ENCODE measurements at places on chromosomes 4 and X.

GRCh38 chr4:79922011-79922410, 151.0 kb downstream of the ANTXR2 start:
- peak; percentile 63 for DNase-seq

DNA sequence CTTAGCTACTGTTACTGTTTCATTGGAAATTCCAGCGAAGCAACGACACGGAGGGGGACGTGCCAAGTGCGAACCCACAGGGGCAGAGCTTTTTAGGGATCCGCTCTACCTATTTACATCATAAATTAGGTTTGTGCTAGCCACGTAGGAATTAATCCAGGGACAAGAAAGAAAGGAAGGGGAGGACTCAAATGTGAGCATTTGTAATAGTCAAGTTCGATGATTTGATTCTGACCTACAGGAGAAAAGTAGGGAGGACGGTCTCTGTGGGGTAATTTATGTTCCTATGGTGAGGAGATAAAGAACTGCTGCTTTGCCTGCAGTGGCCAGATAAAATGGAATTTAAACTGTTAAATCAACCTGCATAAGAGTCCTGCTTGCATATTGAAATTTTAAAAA, 1.7 kb downstream of the INTS6L start:
- no peak for DNase-seq

DNA sequence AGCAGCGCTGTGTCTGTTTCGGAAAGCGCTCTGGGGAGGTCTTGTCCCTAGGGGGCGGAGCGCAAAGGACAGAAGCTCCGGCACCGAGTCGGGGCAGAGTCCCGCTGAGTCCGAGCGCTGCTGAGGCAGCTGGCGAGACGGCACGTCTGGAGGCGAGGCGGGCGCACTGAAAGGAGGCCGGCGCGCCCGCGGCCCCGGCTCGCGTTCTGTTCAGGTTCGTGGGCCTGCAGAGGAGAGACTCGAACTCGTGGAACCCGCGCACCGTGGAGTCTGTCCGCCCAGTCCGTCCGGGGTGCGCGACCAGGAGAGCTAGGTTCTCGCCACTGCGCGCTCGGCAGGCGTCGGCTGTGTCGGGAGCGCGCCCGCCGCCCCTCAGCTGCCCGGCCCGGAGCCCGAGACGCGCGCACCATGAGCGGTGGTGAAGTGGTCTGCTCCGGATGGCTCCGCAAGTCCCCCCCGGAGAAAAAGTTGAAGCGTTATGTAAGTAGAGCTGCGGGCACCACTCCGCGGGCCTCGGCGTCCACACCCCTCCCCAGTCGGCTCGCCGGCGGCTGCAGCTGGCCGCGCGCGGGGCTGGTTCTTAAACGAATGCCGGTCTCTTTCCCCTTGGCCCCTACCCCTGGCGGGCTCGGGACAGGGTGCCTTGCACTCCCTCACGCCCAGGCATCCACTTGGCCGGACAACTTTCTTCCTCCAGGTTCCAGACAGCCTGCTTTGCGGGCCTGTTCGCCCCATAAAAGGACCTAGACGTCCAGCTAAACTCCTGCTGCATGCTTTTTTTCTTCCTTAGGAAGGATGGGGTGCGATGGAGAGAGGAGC, at the start of gene GAB1:
Gene GAB1 (plus strand): TSS at position 96 of the 819 bp plus-strand sequence. CDS start 313 bp downstream, at position 409.
- peak; percentile 77 for DNase-seq

DNA sequence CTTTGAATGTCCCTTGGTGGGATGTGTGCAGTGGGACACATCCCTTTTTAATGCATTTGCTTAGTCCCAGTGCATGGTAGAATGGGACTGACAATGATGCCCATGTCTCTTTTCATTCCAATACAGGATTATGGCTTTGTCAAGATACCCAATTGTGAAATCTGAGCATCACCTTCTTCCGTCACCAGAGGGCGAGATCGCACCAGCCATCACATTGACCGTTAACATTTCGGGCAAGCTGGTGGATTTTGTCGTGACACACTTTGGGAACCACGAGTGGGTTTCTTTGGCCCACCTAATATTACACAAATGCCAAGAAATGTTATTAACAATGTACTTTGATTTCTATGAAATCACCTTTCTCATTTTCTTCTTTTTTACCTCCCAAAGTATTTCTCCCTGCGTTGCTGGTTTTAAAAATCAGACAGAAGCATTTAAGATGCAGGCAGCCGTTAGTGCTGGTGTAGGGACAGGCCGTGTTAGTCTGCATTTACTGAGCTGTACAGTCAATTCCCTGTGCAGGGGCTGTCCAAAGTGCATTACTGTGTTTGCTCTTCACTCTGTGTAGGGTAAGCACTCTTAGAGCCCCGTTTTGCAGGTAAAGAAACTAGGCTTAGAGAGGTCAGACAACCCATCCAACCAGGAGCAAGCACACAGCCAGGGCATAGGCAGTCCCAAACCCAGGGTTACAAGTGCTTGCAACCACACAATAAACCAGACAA, 46.5 kb downstream of the CWH43 start:
- DNase-seq: peak; percentile 56

DNA sequence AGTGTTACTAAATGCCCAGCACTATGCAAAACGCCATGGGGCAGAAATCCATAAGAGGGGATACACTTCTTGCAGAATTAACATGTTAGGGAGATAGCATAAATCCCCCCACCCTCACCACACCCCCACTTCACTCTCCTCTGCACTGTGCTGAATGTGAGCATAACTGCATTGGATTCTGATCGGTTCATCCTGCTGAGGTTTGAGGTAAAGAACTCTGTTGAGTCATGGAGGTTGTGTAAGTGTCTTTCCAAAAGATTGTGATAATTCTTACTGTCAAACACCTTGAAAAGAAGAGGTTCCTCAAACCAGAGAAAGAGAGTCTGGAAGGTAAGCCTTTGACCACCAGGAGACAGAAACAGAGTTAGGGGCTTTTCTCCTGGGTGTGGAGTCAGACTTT, 43.6 kb downstream of the RBM47 start:
- DNase-seq: no peak

- no peak for DNase-seq
These were observed 97.7 kb downstream of the CEP44 start for GRCh38 chr4:174381440-174381800.

DNA sequence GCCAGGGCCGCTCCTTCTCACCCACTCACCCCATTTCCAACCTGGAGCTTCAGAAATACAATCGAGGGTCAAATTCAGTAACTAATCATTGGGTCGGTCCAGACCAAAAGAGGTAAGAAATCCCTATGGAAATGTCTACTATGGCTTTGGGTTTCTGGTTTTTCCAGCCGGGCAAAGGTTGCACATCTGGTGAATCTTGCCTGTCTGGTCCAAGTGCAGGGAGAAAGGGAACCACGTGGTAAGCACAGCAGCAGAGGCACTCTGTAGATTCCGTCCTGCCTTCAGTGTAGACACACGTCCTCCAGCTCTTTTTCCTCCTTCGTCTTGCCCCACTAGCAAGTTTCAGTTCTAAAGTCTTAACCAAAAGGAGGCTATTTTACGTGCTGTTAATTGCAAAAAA, 218.0 kb upstream of the JADE1 start:
- DNase-seq: peak; percentile 3

GRCh38 chr4:96887857-96888256, 1048.0 kb downstream of the PDHA2 start:
- no peak for DNase-seq

- DNase-seq: no peak
These were observed 41.9 kb upstream of the CBR4 start for GRCh38 chr4:169051761-169052593.

DNA sequence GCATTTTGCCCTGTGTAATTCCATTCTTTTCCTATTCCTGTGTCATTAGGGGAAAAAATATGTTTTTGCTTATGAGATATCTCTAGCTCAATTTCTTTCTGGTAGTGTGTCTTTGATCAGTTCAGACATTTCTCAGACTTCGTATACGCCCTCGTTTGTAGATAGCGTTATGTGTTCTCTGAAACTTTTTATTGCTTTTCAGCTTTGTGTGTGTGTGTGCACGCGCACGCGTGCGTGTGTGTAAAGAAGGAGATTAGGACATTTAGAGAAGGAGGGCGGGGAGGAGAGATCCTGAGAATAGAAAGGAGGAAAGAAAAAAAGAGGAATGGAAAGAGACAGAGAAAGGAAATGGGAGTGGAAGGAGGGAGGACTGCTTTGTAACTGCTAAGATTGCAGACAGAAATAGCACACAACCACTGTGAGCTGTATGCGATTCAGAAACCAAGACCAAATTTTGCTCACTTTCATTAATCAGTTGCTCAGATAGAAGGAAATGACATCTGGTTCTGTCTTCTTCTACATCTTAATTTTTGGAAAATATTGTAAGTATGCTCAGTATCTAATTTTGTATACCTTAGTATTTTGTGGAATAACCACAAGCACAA, at the start of gene RXFP1:
Gene RXFP1 (plus strand): TSS at position 399 of the 605 bp plus-strand sequence. CDS start 95 bp downstream, at position 494.
- DNase-seq: no peak

- DNase-seq: no peak
These were observed 77.8 kb upstream of the SLC4A4 start for GRCh38 chr4:71261001-71261400.

DNA sequence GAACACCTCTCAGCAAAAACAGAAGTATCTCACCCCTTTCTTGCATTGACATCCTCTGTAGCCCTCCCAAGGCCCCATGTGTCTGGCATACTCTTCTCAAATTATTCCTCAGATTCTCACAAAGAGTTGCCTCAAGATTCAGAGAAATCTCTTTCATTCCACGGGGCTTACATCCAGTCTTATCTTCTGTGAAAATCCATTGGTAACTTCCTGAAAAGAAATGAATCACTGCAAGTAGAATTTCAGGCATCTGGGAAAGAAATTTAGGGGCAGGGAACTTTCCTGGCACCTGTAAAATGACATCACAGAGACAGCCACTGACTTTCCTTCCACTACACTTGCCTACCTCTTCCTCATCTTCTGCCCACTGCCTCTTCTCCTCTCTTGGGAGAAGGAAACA, 182.5 kb upstream of the ARHGEF9 start:
- DNase-seq: no peak

DNA sequence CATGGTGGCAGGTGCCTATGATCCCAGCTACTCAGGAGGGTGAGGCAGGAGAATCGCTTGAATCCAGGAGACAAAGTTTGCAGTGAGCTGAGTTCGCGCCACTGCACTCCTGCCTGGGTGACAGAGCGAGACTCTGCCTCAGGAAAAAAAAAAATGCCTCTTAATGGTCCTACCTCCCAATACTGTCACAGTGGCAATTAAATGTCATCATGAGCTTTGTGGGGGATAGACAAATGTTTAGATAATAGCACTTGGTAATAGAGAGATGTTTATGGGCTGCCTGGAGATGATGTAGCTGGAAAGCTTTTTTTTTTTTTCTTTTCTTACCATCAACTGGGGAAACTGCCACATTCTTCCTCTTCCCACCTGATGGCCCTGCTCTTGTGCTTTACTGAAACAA, 33.0 kb downstream of the GRK4 start:
- DNase-seq: no peak

GRCh38 chrX:36314303-36314702, 394.8 kb downstream of the CFAP47 start:
- DNase-seq: no peak

GRCh38 chrX:4570151-4570550, 856.7 kb upstream of the PRKX start:
- no peak for DNase-seq

DNA sequence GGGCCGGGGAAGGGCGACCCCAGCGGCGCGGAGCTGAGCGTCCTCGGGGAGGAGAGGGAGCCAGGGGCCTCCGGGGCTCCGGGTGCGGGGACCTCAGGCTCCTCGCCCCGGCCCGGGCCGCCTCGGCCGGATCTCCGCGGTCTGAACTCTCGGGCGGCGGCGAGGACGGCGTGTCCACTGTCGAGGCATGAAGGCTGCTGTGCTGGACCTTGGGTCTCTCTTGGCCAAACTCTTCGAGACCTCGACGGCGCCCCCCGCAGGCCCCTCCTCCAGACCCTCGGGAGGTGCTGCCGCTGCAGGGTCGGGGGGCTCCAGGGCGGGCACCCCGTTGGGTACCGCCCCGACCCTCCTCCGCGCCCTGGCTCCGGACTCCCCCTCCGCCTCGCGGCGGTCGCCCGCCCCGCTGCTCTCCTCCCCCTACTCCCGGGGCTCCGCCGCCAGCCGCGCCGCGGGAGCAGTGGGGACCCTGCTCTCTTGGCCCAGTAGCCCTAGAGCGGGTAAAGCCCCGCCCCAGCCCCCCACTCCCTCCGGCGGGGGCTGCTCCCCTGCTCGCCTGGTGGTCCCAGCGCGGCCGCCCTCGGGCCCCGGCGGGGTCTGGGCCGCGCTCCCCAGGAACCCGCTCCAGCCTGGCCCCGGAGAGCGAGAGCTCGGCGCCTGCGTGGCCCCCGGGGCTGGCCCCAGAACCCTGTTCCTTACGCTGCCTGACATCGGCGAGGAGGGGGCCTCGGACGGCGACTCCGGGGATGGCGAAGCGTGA, 564 bp downstream of the FAM149A start:
- peak; percentile 1 for DNase-seq

All from SJCRH30 (cell line).